Right lung (tissue), 10 donors: ENCODE measurements at places on chromosomes 2 and 18. TPM values are rescaled to one million over a fixed set of nuclear protein-coding genes. Genes with fewer than 3 reads are reported as not detected.
A peak's percentile ranks its signal among the peaks of the same experiment; 100 is the strongest.

GRCh38 chr2:47028846-47029560, 113.4 kb upstream of the MCFD2 start:
- no peak for DNase-seq

- no peak for DNase-seq
Observed at GRCh38 chr2:88254437-88255091, 84.4 kb downstream of the THNSL2 start.

DNA sequence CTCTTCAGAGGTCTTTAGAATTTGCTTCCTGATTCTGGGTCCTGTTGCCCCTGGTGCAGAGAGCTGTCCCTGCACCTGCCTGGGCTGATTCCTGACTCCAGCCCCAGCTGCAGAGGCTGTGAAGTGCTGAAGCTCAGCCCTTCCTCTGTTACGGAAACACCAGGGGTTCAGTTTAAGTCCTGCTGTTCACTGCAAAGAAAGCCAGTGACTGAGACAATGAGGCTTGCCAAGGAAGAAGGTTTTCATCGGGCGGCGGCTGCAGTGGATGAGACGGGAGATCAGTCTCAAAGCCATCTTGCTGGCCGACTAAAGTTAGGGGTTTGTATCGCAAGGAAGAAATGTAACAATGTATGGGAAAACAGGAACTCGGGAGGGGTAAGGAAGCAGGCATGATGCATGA, 142.4 kb upstream of the ZNF236 start:
- DNase-seq, result no peak

DNA sequence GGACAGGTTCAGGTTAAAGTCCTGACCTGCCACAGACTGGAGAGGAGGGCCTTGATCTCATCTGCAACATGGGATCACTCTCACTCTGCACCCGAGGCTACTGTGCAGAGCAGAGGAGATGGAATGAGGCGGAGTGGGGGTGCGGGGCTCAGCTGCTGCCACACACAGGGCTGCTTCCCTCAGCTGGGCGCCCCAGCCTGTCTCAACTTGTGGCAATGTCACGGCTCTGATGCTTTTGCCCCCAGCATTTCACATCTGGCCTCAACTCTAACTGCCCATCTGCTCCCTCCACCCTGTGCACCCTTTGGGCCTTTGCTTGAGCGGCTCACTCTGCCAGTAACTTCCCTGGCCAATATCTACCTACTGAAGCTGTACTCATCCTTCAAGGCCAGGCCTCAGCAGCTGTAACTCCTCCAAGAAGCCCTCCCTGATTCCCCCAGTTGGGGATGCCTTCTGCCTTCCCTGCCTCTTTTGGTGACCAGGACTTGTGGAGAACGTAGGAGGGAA, 70.3 kb downstream of the POLR1A start:
- no peak for DNase-seq

DNA sequence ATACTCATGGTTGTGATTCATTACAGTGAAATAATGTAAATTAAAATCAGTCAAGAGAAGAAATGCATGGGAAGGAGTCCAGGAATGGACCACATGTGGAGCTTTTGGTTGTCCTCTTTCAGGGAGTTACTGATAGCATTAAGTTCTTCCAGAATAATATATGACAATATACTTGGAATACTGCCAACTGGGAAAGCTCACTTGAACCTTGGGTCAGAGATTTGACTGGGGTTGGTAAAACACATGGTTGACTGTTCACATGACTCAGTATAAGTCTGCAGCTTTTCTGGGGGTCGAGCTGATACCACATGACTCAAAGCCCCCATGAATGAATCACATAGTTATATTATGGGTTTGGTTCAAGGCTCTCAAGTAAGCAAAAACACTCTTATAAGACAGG, 1109.0 kb upstream of the CHAC2 start:
- no peak for DNase-seq

- DNase-seq, result no peak
Observed at GRCh38 chr2:161353543-161353942, 45.3 kb downstream of the PSMD14 start.

GRCh38 chr18:78699499-78699898, 280.1 kb upstream of the SALL3 start:
- no peak for DNase-seq

DNA sequence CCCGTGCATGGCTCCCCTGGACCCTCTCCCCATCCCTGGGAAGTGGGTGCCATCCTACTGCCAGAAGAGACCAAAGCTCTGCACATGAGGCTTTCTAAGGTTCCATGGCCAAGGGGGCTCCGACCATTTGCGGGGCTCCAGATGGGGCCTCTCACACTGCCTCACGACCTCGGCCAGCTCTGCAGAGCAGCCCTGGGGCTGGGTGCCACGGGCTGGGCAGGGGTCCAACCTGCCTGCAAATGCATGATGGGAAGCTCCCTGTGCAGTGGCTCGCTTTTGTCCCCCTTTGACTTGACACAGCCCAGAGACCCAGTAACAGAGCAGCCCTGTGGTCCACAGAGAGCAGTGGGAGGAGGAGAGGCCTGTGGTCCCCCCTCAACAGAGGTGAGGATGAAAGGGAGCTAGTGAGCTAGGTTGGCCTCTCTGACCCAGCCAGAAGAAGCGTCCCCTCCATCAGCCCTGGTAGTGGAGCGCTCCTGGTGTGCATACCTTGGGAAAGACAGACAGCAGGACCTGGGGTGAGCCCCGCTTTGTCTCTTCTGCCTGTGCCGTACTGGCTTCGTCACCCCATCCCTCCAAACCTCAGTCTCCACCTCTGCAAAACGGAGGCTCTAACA, 174.1 kb downstream of the DDX1 start:
- DNase-seq, result no peak

GRCh38 chr2:216922175-216922780, 62.4 kb upstream of the TNP1 start:
- no peak for DNase-seq

DNA sequence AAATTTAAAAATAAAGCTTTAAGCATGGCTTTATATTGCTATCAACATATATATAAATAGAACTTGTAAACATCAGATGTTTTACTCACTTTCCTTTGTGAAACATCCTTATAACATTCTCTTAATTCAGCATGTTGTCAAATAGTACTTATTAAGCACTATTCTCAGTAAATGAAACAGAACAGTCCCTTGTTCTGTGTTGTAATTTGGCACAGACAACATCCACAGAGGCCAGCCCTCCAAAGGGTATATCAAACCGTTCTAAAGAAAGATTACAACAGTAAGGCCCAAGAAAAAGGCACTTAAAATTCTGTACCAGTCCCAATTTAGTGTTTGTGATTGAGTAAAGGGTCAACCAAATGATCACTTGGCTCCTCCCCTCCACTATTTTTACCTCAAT, 46.0 kb downstream of the GAREM1 start:
- peak; percentile 38 for DNase-seq

DNA sequence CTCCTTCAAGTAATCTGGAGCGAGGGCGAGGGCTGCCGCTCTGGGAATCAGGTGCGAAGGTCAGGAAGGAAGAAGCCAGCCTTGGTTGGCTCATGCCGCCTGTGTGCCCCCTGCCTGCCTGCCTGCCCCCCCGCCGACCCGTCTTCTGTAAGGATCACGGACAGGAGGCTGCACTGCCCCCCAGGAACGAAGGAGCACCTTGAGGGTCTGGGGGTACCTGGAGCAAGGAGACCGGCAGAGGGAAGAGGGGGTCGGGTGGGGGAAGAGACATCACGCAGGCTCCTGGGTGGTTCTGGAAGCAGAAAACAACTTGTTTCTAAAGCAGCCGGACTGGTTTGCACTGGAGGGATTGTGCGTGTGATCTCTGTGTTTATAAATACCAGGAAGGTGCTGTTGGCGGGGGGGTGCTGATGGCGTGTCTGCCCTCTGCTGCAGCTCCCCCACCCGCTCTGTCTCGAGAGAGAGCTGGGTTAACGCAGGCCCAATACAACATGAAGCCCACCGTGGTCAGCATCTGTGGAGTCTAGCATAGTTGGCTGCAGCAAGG, 1.7 kb downstream of the FOSL2 start:
- DNase-seq, result no peak

Gene PLEK
- 11.2 TPM for polyA plus RNA-seq

DNA sequence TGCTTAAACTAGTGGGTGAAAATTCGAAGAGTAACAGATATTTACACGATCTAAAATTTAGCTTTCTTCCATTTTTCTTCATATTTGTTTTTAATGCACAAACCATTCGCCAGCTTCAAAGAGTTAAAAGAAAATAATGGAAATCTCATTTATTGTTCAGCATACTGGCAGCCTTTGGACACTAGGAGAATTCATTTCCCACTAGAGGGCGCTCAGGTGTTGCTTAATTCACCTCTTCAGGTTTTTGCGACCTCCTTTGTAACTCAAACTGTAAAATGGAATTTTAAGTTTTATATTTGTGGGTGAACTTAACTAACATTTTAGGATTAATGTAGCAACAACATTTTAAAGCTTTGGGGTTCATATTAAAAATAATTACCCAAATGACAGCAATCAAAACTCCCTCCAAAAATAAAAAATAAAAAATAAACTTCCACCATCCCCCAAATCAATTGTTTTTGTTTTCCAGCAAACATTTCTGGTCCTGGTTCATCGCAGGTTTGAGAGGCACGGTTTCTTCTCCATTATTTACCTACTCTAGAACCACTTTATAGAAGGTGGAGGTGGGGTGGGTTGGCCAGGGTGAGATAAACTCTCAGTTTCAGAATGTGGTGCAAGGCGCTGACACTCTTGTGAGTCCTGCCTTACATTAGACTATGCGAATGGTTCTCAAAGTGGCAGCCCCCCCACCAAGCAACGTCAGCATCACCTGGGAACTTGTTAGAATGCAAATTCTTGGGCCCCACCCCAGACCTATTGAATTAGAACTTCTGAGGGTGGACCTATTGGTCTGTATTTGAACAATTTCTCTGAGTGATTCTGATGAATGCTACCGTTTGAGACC, 24.7 kb upstream of the PNPT1 start:
- no peak for DNase-seq

GRCh38 chr18:42736074-42736473, 379.4 kb downstream of the RIT2 start:
- no peak for DNase-seq

Gene DYNAP
- not detected for polyA plus RNA-seq

DNA sequence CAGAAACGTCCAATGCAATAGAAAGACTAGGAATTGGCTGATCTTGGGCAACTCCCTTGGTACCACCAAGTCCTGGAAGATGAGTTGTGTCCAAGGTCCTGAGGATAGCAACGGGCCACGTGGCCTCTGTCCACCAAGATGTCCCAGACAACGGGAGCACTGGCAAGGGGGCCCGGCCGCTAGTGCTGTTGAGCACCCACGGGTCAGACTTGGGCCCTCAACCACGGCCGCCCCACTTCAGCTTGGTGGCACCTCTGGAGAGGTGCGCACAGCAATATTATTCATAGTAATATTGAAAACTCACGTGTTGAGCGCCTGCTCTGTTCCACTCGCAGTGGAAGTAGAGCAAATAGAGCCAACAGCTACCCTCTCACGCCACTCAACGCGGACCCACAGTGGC, 19.0 kb downstream of the PASK start:
- no peak for DNase-seq

DNA sequence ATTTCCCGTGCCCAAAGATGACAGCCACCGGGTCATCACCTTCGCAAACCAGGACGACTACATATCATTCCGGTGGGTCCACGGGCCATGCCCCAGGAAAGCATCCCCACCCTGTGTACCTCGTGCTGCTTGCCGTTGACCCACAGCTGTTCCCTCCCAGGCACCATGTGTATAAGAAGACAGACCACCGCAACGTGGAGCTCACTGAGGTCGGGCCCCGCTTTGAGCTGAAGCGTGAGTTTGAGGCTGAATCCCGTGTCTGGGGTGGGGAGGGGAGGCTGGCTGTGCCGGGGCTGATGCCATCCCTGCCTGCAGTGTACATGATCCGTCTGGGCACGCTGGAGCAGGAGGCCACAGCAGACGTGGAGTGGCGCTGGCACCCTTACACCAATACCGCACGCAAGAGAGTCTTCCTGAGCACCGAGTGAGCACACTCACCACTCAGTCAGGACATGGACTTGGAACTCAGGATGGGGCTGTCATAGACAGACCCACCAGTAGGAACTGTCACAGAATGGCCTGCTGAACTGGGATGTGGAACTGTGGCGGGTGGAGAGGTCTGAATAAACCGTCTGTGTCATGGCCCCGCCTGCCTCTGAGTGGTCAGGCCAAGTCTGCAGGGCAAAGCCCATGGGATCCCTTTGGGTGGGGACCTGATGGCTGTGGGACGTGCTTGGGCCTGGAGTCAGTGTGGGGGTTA, 3.5 kb downstream of the IMP4 start:
- DNase-seq, result no peak

DNA sequence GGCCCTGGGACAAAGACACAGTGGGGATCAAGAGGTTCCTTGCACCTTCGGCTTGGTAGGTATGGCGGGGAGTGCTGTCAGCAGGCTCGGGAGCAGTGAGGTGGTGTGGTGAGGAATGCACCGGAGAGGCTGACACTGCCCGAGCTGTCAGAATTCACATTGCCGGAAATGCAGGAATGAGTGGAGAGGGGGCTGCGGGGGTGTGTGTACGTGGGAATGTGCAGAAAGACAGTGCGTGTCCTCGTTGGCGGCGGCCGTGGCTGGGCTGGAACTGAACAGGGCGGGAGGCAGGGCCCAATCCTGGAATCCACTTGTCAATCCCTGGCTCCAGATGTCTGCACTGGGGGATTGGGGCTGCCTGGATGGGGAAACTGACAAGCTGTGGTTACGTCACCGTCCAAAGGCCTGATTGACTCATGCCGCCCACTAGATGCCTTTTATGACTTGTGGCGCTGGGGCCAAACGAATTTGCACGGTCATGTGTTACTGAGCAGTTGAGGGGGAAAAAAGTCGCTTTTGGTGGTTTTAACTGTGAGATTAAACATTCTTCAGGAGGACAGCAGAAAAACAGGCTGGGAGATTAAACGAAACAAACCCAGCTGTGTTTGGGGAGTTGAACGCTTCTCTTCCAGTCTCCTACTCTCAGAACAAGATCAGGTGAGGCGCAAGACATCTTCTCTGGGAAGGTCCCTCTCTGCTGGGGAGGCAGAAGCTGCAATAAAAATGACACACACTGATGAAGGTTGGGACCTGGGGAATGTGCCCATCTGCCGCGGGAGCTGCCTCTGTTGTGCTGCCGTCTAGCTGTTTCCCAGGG, 189.4 kb upstream of the GLI2 start:
- no peak for DNase-seq

DNA sequence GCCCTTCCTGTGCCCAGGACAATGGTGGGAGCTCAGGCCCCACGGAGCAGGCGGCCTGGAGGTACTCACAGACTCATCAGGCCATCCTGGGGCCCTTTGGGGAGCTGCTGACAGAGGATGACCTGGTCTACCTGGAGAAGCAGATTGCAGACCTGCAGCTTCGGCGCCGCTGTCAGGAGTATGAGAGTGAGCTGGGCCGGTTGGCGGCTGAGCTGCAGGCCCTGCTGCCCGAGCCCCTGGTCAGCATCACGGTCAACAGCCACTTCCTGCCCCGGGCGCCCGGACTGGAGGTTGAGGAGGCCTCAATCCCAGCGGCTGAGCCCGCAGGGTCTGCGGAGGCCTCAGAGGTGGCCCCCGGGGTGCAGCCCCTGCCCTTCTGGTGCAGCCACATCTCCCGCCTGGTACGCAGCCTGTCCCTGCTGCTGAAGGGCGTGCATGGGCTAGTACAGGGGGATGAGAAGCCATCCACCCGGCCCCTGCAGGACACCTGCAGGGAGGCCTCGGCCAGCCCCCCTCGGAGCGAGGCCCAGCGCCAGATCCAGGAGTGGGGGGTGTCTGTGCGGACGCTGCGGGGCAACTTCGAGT, 8.3 kb upstream of the KLHL30 start:
- no peak for DNase-seq
